ENCODE measurements at places on chromosomes 11 and 22.

GRCh38 chr22:40434106-40434505 lies 63.7 kb downstream of the SGSM3 start:
- DNase-seq: no peak

GRCh38 chr11:50423208-50423607 lies 390.5 kb downstream of the OR4C45 start:
- no peak for DNase-seq

DNA sequence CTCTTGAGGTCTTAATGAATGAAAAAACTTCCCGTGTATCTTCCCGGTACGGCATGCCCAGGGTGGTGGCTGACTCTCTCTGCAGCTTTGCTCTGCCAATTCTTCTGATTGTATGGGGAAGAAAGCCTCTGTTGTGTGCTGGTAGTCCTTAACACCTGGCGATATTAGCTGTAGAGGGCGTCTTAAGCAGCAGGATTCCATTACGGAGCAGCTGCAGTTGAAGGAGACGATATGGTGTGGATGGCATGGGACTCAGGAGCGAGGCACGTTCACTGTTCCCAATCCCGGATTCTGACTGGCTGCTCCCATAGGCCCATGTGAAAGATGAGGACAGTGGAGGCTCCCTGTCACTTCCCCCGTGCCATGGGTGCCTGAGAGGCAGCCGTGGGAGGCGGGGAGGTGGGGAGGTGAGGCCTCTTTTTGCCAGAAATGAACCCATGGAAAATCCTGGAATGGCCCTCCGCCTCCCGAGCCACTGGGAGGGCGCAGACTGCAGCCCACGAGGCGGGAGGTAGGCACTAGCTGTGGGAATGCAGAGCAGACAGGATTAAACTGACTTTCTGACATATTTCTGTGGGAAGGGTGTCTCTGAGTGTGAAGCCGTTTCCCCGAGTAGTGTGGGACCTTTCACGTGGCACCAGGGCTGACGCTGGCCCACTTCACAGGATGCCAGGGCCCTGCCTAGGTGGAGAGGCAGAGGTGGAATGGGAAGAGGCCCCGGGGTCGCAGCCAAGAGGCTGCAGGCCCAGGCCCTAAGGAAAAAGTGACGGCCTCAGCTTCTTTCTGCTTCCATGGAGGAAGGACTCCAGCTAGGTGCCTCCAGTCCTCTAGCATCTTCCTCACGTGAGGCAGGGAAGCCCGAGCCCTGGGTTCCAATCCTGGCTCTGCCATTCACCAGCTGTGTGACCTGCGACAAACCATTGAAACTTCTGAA lies 121.4 kb upstream of the CD82 start:
- DNase-seq: no peak

DNA sequence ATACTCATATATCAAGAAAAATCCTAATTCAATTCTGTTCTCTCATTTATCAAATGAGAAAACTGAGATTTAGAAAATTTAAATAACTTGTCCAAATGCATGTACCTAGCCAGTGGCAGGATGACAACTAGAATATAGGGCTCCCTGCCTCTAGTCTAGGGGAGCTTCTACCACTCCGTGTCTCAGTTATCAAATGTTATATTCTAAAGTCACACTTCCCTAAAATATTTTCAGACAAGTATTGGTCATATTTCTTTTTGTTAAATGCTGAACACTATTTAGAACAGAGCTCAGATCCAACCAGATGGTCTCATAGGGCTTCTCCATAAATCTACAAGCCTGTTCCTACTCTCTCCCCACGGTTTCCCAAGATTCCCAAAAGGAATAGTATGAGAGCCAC lies 26.3 kb downstream of the KCNJ1 start:
- DNase-seq: no peak

DNA sequence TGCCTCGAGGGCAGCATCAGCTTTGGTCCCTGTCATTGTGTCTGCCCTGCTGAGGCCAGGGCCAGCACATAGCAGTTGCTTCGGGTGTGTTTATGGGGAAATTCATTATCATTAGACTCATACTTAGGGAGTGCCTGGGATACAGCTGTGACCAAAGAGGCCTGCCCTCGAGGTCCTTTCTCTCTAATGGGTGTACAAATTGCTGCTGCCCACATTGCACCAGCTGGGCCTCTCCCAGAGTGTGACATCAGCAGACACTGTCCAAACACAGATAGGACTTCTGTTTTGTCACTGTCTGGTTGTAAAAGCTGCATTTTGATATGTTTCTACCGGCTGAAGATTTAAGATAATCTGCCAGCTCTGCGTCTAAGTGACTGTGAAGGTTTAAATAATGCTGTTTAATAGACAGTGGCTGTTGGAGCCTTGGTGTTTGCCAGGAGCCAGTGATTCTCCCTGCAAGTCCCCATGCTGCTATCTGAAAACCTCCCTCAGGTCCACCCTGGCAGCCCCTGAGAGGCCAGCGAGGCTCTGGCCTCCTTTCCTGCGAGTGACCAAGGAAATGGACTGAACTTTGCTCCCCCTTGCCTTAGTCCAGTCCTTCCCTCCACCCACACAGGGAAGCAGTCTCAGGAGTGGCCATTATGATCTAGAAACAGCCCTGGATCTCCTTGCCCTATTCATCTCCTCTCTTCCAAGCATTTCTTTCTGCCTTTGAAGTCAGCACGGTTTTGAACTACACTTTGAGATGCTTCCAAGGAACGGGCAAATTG lies 505.2 kb downstream of the TBC1D22A start:
- no peak for DNase-seq

DNA sequence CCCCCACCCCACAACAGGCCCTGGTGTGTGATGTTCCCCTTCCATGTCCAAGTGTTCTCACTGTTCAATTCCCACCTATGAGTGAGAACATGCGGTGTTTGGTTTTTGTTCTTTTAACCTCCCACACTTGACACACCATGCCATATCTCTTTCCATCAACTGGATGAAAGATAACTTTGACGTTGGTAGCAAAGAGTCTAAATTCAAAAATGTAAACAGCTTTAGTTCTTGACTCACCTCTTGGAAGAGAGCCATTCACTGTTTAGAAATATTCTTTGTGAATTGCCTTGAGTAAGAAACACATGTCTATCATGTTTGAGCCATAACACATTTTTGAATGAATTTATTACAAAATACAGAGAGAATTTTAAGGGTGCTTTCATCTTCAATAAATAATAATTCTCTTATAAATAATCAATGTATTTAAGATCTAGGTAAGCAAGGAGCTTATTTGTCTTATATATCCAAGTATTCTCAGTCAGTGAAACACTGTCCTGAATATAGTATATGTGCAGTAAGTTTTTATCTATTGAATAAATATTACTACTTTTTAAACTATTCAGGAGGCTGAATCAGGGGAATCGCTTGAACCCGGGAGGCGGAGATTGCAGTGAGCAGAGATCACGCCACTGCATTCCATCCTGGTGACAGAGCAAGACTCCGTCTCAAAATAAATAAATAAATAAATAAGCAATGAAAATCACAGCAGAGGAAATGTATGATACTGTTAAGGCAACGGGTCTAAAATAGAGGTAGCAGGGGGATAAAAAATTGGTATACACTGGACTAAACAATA lies 6.7 kb downstream of the CARD18 start:
- no peak for DNase-seq

- no peak for DNase-seq
Measured at GRCh38 chr11:95152876-95153856, 63.5 kb downstream of the ENDOD1 start.

DNA sequence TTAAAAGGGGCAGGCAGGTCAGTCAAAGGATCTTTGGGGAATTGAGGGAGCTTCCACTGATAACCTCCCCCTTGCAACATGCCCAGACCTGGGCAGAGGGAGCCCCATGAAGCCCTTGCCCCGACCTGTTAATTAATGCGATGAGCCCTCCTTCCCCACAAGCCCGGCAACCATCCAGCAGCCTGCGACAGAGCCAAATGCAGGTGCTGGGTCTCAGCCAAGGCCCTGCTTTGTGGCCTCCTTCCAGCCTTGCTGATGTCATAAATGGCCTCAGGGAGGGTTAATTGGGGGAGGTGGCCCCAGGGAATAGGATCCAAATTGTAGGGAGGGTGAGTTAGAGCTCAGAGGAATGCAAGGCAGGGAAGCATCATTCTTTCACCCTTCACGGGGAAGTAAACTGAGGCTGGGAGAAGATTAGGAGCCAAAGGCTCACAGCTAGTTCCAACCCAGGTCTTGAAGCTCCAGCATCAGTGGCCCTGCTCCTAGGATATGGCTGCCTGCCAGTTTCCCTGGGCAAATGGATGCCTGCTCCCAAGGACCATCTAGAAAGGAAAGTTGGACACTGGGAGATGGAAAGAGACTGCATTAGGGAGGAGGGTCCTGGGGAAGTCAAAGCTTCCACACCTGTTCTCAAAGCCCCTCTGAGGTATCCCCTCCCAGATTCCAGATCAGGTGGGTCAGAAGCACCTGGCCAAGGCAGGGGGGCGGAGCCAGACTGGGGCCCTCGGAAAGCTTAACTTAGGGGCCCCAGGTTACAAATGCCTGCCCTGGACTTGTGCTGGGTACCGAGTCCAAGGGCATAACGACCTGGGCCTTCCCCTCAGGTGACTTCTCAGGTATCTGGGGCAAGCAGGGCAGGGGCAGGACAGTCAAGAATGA lies 34.1 kb downstream of the LMO1 start:
- no peak for DNase-seq

DNA sequence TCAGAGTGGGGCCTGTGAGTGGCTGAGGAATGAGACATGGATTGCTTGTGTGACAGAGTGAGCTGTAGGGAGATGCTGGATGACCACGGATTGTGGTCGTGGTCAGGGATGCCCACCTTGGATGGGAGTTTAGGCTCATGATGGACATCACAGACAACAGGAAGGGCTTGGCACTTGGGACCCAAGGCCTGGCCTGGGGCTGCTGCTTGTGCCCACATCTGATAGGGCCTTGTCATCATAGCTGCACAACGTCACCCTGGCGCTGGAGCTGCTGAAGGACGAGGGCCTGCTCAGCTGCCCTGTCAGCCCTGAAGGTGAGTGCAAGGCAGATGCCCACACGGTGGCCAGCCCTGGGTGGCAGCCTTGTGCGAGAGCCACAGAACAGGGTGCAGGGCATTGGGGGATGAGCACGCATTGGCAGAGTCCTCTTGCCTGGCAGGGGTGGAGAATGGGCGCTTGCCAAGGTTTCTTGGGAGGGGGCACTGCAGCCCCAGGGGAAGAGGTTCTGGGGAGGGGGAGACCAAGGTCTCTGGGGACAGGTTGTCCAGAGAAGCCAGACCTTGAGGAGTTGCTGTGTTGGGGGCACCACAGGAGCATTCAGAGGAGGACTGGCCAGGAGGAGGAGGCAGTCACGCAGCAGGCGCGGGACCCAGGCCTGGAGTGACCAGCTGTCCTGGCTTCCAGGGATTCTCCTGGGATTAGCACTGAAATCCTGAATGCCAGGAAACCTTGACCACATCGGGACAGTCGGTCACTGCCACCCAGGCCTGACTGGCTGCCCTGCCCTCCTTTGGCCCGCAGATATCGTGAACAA lies 25.0 kb downstream of the PARVG start:
- DNase-seq: no peak

DNA sequence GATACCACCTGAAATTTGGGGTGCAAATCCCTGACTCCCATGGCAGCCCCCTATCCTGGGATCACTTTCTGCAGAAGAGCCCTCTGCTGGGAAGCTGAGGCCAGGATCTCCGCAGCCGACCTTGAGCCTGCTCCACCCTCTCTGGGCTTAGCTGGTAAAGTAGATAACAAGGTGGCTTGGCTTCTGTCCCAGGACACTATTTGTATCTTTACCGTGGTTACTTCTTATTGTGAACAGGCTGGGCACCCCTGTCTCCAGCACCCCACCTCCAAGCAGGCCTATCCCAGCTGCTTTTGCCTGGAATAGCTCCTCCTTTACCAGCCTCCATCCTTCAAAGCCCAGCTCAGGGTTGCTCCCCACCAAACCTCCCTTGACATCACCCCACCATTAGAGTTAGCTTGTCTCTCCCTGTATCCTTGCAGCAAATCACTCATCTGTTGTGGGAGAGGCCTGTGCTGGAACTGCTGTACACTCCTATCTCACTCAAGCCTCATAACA lies 35.2 kb upstream of the P2RY2 start:
- no peak for DNase-seq

- DNase-seq: no peak
Measured at GRCh38 chr22:37186228-37186996, 1.6 kb downstream of the C1QTNF6 start.

- no peak for DNase-seq
Measured at GRCh38 chr22:49599691-49600455, 227.8 kb downstream of the BRD1 start.

GRCh38 chr11:74023276-74023675 lies 14.4 kb upstream of the UCP3 start:
- no peak for DNase-seq

DNA sequence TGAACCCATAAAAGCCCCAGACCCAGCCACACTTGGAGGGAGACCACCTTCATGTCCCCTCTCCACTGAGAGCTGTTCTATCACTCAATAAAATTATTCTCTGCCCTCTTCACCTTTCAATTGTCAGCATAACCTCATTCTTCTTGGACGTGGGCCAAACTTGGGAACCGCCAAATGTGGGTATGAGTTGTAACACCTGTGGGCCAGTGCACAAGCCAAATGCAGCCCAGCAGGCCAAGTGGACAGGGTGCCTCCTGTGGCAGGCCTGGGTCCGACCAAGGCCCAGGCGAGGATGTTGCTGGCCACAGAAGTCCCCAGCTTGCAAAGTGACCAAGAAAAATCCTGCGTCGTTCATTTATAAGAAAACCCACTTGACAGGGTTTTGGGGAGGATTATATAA lies 621.2 kb downstream of the METTL15 start:
- DNase-seq: no peak

DNA sequence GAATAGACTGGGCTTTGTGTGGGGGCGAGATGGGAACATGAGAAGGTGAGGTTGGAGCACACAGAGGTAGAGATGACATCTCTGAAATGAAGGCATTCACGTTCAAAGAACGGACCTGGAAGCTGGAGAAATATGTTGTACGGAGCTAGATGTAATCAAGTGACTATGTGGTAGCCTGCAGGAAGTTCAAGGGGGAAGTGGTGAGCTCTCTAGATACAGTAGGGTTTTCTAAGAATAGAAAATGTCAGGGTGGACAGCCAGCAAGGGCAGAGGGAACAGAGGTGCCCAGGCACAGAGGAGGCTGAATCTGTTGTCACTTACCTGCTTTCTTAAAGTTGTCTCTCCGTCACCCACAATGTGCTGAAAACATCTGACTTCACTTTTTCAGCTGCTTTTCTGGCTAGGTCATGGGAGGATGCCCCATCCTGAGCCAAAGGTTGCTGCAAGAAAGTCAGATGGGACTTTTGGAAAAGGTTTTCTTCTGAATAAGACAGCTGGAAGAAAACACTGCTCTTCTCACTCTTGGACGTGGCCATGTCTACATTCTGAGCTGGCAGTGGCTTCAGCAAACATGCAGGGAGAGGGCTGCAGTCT lies 171.5 kb upstream of the B3GAT1 start:
- no peak for DNase-seq

- no peak for DNase-seq
Measured at GRCh38 chr11:128604723-128605122, 17.4 kb upstream of the ETS1 start.

All from stimulated activated CD4-positive, alpha-beta T cell treated with anti-CD3 and anti-CD28 coated beads, TNF-alpha, amount 100 ng/mL, for 1 hour (primary cell).